NCI-H1105 treated with DMSO at 0.1 percent for 48 hours (cell line): ENCODE measurements at places on chromosomes 3 and 15.

GRCh38 chr3:134073583-134073945, 43.8 kb upstream of the SLCO2A1 start:
- DNase-seq = no peak

DNA sequence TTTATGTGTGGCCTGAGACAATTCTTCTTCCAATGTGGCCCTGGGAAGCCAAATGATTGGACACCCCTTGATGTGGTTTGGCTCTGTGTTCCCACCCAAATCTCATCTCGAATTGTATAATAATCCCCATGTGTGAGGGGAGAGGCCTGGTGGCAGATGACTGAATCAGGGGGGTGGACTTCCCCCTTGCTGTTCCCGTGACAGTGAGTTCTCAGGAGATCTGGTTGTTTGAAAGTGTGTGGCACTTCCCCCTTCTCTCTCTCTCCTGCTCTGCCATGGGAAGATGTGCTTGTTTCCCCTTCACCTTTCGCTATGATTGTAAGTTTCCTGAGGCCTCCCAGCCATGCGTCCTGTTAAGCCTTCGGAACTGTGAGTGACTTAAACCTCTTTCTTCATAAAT, 60.1 kb upstream of the PARL start:
- DNase-seq = no peak

GRCh38 chr3:17592956-17593355, 149.5 kb downstream of the TBC1D5 start:
- DNase-seq = no peak

DNA sequence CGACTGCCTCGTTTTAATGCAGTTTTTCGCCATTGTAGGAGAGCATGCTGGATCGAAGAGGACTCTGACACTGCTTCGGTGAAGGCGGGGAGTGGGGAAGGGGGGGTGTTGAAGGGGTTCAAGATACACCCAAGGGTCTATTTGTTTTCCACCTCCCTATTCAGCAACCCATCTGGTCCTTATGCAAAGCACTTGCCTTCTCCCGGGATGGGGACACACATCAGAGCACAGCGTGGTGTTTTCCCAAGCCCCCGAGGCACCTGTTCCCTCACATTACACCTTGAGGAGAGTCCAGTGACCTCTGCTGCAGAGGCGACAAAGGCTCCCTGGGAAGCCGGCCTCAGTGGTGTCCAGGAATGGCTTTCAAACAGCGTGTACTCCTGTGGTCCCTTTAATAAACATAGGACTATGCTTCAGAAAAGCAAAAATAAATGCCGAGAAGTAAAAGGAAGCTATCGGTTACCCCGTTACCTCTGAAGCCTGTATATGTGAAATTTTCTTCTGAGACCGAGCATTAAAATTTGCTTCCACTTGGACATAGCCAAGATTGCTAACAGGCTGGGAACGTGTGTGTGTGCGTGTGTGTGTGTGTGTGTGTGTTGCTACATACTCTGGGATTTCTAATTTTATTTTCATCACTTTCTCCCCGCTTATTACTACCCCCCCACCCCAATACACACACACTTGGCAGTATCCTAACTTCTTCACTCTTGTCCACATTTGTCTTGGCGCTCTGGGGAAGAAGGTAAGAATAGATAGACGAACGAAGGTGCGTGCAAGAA, 53.2 kb downstream of the CCDC54 start:
- no peak for DNase-seq

- no peak for DNase-seq
Observed at GRCh38 chr3:184366619-184367289, 5.2 kb downstream of the POLR2H start.
